ENCODE measurements at places on chromosomes 5 and 9.

DNA sequence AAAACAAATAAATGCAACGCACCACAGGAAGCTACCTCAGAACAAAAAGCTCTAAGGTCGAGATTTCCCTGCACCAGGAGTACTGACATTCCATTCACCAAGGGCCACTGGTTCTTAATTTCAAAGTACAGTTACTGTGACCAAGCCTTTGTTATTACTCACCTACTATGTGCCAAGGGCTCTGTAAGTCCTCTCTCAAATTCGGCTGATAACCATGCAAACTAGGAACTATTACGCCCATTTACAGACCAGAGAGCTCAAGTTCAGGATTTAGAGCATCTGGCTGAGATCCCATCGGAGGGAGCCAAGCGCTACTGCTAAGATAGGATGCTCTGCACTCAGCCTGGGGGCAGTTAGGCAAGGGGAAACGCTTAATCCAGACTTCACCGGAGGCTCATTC, 5.6 kb downstream of the MYO10 start:
- no peak for DNase-seq

DNA sequence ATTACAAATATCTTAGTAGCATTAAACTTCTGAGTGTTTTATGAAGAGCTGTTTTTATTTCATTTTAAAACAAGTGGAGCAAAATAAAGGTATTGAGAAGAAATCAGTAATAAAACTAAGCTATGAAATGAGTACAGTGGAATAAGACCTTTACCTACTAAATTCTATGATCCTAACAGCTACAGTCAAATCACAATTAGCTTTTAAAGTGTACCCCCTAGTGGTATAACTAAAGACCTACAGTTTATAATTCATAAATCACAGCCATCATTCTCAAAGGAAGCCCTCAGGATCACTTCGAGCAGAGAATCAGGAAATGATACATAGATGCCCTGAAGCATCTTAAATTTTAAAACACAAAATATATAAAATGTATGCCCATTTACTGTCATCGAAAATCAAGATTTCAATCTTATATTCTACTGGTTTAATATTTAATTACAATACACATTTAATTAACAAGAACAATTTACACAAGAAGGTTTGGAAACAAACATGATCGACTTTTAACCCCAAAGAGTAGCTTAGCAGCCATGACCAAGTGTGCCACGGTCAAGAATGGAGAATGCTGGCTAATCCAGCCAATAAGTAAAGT, 12.3 kb downstream of the CCNH start:
- peak; percentile 42 for DNase-seq

GRCh38 chr5:135571066-135571609, 7.7 kb downstream of the CXCL14 start:
- DNase-seq, result no peak

DNA sequence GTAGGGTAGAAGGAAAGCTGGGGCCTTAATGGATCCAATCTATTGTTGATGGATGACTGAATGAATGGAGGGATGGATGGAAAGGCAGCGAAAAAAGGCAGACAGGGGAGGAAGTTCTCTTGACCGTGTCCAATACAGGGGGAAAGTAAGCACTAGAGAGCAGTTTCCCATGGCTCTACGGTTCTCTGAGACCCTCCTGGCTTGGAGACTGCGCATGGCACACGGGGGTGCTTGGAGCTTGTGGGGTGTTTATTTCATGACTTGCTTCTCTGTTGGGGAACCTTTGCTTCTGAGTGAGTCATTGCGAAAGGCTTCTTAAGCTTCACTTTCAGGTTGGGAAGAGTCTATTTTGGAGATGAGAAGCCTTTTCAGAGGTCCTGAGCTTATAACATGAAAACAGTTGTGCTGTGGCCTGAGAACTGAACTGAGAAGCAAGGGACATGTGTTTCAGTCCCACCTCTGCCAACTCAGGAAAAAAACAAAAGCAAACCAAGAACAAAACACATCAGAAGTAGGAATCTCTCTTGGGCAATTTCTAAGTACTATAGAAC, 12.8 kb upstream of the TEX48 start:
- no peak for DNase-seq

DNA sequence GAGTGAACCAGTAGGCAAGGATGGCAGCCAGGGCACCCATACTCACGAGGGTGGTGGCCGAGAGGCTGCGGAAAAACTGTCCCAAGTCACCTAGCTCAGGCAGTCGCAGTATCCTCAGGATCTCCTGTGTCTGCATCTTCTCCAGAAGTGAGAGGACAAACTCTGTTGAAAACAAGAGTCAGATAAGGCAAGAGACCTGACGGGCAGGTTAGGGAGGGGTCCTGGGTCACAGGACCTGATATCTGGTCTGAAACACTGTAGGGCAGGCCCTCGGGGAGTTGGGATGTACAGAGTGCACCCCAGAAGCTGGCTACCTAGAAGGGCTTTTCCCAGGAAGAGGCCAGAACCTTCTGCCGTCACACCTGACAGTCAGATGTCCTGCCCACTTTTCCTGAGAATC, 17.4 kb downstream of the ACSL6 start:
- no peak for DNase-seq

- DNase-seq, result no peak
Measured at GRCh38 chr9:38066914-38067858, 1.8 kb downstream of the SHB start.

GRCh38 chr9:6426117-6426516, 13.1 kb downstream of the UHRF2 start:
- no peak for DNase-seq

- no peak for DNase-seq
Measured at GRCh38 chr5:65834306-65834705, 92.1 kb upstream of the ERBIN start.

GRCh38 chr5:89535411-89535810, 652.4 kb upstream of the MEF2C start:
- peak; percentile 22 for DNase-seq

DNA sequence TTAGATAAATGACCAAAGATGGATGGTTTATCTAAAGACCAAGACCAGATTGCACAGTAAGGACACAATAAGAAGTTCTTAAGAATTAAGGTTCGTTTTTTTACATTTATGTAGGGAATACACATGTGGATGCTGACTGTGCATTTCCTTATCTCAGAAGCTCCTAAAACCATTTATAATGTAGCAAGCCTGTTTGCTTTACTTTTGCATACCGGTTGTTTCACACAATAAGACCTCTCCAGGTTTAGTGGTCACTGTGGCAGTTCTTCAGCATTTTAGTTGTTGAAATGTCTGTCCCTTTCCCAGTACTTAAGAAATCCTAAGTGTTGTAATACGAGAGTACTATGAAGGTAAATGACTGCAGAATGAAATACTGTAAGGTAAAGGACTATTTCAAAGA, 43.6 kb downstream of the BASP1 start:
- DNase-seq, result no peak

GRCh38 chr9:80147866-80148265, 576.1 kb downstream of the TLE4 start:
- DNase-seq, result no peak

- peak; percentile 29 for DNase-seq
Measured at GRCh38 chr5:169695025-169695625, 58.0 kb downstream of the DOCK2 start.

DNA sequence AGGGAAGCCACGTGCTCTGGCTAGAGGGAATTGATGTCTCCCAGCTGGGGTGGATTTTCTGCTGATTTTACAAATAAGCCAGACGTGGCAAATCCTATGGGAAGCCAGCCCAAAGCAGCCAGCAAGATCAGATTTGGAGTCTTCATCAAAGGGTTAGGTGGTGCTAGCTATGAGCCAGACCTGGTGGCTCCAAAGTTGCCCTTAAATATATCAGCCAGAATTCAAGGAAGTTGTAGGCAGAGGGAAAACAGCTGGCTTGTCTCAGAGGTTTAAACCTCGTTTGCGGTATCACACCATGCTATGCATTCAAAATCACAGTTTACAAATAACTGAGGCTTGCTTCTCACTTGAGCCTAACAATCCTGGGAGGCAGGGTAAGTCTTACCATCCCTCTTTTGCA, 313.2 kb downstream of the MLLT3 start:
- DNase-seq, result no peak

DNA sequence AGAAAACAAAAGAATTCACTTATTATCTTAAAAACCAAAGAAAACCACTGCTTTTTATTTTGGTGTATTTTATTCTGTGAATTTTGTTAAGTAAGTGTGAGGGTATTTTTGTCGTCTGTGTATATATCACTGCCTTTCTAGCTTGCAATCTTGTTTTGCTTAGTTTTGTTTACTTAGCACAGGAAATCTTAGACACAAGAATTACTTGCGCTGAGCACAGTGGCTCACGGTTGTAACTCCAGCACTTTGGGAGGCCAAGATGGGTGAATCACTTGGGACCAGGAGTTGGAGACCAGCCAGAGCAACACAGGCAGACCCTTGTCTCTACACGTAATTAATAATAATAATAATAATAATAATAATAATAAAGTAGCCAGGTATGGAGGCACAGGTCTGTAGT, 230.3 kb downstream of the PAPPA start:
- no peak for DNase-seq

DNA sequence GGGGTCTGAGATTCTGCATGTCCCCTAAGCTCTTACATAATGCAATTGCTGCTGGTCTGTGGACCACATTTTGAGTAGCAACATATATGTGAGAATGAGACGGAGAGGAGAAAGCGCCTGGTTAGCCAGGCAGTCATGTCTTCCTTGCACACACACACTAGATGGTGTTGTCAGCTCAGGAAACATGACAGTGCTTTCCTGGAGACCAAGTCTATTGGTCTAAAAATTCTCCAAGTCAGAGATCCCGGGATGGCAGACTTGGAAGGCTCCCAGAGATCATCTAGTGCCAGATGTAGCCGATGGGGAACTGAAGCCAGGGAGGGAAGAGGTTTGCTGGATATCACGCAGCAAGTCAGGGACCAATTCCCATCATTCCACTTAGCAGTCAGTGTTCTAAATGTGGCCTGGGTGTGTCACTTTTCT, 53.4 kb downstream of the GALNT12 start:
- DNase-seq, result peak; percentile 98

DNA sequence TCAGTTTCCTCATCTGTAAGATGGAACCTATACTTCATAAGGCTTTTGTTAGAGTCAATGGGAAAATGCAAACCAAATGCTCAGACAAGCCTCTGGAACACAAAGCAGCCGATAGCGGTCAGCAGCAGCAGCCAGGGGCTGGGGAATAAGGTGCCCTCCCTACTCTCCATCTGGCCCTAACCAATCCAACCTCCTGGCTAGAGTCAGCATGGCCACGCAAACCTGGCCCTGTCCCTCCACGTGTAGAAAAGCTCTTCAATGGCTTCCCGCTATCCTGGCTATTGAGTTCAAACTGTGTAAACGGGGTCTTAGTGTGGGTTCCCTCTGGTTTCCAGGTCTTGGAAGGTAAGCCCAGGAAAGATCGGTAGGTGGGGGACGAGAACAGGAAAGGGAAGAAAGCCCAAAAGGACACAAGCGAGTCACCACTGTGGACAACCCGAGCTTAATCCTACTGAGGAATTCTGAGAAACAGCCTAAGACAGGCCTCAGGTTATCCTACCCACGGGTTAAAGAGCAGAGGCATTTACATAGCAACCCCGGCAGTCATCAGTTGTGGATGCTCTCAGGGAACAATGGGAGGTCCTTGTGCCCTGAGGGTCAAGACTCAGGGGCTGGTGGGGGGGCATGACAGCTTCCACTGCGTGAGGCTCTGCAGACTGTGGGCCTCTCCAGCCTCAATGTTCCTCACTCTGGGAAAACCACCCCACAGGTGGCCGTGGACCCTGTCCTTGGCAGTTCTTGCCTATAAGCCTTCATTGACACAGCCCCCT, 30.9 kb downstream of the FABP6 start:
- no peak for DNase-seq

- peak; percentile 79 for DNase-seq
Measured at GRCh38 chr5:169094586-169095409, 206.1 kb downstream of the SLIT3 start.

DNA sequence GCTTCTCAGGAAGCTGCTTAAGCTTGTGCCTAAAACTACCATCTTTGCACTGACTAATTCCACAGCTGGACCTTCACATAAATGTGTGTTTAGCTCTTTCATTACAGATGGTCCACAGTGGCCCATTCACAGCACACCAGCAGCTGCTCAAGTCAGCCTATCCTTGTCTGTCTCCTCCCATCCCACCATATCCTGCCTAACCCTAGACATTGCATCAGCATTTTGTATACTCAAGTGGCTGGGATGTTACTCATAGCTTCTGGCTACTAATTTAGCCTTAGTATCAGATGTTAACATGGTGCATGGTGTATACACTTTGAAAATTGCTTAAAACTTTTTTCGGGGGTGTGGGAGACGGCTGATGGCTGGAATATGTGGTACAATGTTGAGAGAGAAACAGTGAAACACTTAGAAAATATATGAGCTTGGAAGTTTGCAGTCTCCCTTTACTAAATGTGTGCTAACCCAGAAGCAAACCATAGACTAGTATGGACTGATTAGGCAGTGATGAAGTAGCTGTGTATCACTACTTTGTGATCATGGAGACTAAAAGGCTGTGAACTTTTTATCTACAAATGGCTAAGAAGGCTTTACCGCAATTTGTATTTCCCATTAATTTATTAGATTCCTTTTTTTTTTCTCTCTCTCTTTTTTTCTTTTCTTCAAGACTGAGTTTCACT, 83.1 kb downstream of the JMY start:
- DNase-seq, result peak; percentile 88

DNA sequence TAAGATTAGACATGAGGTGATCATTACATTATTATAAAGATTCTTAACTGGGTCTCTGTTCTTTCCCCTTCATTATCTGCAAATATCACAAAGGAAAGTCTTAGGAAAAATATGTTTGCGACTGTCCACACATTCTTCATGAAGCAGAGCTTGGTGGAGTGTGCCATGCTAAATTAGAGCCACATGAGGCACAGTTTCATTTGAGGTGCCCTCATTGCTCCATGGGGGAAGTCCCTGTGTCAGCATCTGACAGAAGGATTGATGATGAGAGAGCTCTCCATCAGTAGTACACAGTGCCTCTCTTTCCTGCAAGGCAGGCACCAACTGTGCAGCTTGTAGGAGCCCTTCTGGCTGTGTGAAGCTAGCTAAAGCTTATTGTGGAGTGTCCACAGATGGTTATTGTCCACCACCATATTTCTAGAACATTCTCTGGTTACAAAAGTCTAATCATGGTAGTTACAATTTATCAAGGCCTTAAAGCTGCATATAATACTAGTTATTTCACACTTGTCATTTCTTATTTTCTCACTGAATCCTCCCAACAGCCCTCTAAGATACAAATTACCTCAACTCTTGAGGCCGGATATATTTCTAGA, 63.9 kb downstream of the C9orf152 start:
- no peak for DNase-seq
